ENCODE measurements at places on chromosomes 6 and 20. TPM values are rescaled to one million over a fixed set of nuclear protein-coding genes. Genes with fewer than 3 reads are reported as not detected.

Gene TRERF1
- total RNA-seq: 7.9 TPM

- DNase-seq: no peak
- no peaks in the 10 kb centered on the region for H3K27me3 ChIP-seq
- no peak overlapping the region for H3K27ac ChIP-seq
Measured at GRCh38 chr20:17675519-17676377, 6.3 kb downstream of the RRBP1 start.

Gene FAM209B
- not detected for total RNA-seq

Gene STX11
- not detected for total RNA-seq

DNA sequence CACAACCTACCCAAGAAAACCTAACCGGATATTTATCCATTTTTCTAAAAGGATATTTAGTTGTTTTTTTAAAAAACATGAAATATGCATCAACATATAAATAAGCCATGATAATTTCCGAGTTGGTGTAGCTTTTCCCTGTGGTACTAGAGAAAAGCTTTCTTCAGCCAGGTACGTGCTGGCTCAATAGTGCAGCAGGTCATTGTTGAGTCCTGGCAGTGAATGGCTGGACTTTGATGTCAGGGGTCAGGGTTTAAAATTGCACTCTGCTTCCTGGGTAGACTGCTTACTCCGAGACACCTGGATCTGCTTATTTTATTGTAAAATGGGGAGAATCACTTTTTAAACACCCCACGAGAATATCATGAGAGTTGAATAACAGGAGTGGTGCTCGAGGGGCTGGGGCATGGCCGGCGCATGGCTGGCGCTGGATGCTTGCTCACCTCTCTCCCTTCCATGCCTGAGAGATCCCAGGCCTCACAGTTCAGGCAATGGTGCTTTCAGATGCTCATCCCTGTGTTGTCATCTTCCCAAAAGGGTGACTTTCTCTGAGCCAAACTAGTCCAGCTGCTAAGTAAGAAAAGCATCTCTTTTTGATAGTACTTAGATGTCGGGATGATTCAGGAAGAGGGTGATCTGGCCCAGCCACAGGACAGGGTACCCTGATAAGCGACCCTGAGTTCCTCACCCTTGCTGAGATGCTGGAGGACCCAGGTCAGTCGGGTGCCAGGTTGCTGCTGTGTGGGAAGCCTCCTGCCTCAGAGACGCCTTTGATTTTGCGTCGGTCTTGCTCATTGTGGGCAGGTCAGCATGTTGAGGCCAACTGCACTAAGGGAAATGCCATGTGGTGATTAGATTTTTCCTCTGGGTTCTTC lies 269.1 kb upstream of the FOXQ1 start:
- H3K4me1 ChIP-seq: peaks cover 20% of the 10 kb centered on the region
- no peaks in the 10 kb centered on the region for H3K36me3 ChIP-seq
- no peak for DNase-seq
- peaks cover 8% of the 10 kb centered on the region for H3K27me3 ChIP-seq

Gene NR2E1
- not detected for total RNA-seq

DNA sequence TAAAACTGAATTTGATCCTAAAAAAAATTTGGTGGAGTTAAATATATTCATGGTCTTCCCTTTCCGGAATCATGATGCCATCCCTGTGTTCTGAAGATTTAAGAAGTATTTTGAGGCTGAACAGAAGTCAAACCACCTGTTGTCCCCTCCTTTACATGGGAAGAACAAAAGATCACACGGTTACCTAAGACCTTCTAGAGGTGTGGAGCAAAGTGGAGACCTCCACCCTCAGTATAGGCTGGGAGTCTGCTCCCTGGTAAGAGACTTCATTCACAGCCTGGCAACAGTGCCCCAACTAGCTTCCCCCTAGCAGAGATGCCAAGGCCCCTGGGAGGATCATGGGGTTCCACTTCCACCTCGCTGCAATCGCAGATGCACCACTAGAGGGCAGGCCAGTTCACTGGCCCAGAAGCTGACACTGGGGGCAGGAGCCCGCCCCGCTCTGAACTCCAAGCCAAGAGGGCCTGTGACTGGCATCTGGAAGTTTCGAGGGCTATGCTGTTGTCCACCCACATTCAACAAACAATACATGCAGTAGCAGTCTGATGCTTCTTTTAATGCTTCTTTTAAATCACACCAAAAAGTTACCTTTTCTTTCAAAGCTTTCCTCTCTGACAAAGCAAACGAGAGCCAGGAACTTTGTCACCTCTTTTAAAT lies 19.5 kb upstream of the UBE2J1 start:
- H3K27ac ChIP-seq: no peak overlapping the region
- peaks cover 9% of the 10 kb centered on the region for H3K4me1 ChIP-seq
- no peak overlapping the region for H3K4me3 ChIP-seq
- peak; percentile 65 for DNase-seq
- H3K27me3 ChIP-seq: no peaks in the 10 kb centered on the region

DNA sequence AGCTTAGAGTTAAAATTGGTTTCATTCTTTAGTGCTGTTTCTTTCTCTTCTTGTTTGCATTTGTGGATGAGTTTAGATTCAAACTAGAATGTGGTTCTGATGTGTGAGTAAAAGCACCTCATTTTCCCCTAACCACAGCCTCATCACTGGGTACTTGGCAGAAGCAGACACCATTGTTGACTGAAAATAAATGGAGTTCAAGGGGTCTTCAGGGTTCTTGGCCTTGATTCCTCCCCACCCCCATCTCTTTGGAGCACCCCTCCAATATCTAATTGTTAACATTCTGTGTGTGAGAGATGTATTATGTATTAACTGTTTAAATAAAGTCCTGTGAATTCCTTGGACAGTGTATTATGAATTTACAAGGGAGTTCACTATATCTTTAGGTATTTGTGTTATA lies 59.6 kb downstream of the JARID2 start:
- H3K27ac ChIP-seq: no peak overlapping the region
- no peak for DNase-seq
- peaks cover 76% of the 10 kb centered on the region for H3K4me1 ChIP-seq
- no peaks in the 10 kb centered on the region for H3K36me3 ChIP-seq
- H3K27me3 ChIP-seq: no peaks in the 10 kb centered on the region
